GM18507 (cell line): ENCODE measurements at places on chromosomes 7 and 10.

DNA sequence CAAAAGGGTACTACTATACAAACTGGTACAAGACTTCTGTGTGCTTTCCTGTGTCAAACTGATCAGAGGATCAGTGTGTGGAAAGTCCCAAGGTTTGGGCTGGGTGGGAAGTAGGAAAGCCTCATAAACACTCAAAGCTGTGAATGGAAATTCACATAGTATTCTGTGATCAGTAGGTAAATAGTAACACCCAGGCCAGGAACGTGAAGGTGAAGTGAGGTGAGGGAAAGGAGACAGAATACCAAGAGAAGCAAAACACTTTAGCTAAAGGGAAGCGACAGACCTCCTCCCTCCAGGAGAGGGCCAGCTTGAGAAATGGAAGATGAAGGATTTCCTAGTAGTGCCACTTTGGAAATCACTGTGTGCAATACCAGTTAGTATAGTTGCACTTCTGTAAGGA lies 451.9 kb downstream of the KCNMA1 start:
- no peak for DNase-seq

DNA sequence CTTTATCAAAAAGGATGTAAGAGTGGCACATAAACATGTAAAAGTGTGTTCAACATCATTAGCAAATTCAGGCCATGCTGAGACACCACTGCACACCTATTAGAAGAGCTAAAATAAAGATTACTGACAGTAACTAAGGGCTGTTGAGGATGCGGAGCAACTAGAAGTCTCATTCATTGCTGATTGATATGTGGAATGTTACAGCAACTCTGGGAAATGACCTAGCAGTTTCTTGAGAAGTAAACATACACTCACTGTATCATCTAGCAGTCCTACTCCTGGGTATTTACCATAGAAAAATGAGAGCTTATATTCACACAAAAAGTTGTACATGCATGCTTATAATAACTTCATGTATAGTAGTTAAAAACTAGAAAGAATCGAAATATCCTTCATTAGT lies 77.3 kb downstream of the CCSER2 start:
- DNase-seq = no peak

- no peak for DNase-seq
These were observed 5.6 kb downstream of the PDSS1 start for GRCh38 chr10:26703096-26703495.

DNA sequence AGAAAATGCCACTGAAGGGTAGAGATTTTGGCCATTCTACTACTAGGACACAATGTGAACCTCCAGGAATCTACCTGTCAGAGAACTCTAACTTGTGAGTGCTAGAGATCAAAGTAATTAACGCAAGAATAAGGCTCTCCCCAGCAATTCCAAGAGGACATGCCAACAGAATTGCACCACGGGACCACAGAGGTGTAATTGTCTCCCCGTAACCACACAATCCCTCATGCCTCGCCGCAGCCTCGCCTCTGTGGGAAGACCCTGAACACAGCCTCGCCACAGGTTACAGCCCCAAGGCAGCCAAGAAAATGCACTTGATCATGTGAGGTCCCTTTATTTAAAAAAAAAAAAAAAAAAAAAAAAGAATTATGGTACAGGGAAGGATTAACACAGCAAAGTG lies 29.5 kb downstream of the CDCA7L start:
- DNase-seq = no peak

DNA sequence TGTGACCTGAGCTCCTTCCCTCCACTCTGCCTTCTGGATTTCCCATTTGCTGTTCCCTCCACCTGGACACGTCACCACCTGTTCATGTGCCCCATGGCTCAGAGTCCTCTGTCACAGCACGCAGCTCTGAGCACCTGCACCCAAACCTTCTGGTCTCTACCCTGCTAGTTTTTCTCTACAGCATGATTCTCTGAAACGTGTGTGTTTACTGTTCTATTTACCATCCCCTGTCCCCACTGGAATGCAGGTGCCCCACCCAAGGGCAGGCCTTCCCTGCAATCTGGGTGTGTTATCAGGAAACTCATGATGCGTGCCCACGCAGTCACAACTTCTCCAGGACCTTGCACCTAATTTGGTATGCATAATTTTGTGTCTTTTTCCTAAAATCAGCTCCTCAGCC lies 284.4 kb upstream of the IGFBP3 start:
- no peak for DNase-seq

- no peak for DNase-seq
These were observed 241.6 kb downstream of the CCDC7 start for GRCh38 chr10:32687546-32687945.

GRCh38 chr7:25851332-25852210 lies 300.4 kb upstream of the NFE2L3 start:
- peak; percentile 35 for DNase-seq

GRCh38 chr7:29811586-29811985 lies 5.3 kb downstream of the WIPF3 start:
- no peak for DNase-seq

DNA sequence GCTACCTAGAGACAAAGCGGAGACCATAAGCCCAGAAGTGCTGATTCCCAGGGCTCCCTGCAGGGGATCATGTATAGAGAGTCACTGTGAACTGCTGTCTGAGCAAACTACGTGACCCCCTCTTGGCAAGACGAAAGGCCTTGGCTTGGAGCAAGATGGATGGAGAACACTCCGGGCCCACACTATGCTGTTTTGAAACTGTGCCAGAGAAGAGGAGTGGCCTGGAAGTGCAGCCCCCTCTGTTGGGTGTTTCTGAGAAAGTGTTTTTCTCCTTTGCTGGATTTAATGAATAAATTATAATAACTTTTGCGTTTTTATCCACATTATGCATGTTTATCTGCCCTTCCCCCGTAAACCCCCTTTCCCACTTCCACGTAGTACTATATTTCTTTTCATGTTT lies 639.3 kb upstream of the GALNT17 start:
- no peak for DNase-seq

DNA sequence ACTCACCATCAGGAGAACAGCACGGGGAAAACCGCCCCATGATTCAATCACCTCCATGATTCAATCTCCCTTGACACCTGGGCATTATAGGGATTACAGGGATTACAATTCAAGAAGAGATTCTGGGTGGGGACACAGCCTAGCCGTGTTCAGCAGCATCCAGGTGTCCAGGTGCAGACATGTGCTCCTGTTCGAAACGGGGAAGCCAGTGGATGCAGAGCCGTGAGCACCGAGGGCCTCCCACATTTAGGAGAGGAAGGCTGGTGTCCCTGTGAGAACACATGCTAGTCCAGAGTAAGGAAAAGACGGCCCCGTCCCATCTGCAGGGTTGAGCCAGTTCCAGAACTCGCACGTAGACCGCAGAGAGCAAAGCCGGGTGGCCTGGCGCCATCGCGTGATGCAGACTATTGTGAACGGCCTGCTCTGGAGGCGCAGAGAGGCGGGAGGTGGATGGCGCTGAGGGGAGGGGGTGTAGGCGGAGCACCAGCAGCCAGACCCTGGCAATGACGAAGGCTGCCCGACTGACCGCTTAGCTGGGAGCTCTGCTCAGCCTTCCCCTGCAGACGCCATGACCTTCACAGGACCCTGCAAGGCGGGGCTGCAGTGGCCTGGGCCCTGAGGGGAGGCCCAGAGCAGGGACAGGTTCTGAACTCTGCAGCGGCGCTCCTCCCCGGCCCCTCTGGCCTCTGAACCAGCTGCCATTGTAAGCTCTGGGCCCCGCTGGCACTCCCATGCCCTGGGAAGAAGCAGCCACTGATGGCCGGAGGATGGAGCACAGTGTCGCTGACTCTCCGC lies 141.6 kb upstream of the TCERG1L start:
- DNase-seq = no peak

GRCh38 chr7:16646472-16647072 lies 591 bp downstream of the BZW2 start:
- DNase-seq = no peak

GRCh38 chr7:150403376-150404171 lies 24.4 kb downstream of the ZNF775 start:
- DNase-seq = no peak

GRCh38 chr7:26857506-26858240 lies 6.7 kb downstream of the SKAP2 start:
- no peak for DNase-seq
